ENCODE measurements at places on chromosomes 7 and 10. TPM values are rescaled to one million over a fixed set of nuclear protein-coding genes. Genes with fewer than 3 reads are reported as not detected.

DNA sequence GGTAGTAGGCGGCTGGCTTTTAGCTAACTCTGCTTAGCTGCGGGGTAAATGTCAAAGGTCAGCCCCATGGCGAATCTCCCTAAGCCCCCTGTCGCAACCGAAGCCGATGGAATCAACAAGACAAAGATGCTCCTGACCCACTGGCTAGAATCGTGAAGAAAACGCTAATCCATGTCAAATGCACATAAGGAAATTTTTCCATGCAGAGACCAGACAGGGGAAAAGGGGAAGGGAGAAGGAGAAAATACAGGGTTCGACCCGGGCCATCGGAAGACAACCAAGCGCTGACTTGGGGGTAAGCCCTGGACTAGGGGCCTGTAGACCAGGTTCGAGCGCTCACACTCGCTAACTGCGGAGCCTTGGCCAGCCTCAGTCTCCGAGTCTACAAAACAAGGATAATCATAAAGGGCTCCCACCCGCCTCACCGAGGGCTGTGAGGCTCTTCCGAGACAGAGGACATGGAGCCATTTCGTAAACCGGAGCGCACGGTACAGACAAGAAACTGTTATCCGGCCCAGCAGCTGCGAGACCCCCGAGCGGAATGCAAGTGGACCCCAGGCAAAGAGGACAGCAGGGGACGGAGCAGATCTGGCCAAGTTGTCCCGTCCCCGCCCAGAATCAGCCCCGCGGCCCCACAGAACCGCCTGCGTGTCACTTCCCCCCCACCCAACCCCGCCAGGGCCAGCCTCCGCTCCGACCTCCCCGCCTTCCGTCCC, 507 bp downstream of the SAR1A start:
- no peak for DNase-seq

- no peak for DNase-seq
These were observed 17.6 kb downstream of the UNC5B start for GRCh38 chr10:71229726-71230655.

DNA sequence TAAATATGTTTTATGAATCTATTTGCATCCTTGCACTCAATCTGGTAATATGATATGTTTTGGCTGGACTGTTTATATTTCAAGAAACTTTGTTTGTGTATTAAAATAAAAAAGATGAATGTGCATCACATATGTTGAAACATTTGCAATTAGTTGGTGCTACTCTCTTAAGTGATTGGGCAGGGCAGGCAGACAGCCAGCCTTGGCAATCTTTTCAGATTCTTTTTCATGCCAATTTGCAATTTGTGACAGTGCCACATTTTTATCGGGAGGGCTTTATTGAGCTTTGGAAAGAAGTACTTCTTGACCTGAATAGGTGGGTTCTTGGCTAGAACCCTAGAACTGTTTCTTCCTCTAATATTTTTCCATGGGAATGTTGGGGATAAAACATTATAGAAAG, 152.2 kb downstream of the NXPH1 start:
- no peak for DNase-seq

The LRIT1 gene
- total RNA-seq, result not detected
